ENCODE measurements at places on chromosomes 7 and 10.

GRCh38 chr10:121662945-121663917 lies 65.0 kb upstream of the FGFR2 start:
- peak; percentile 50 for DNase-seq

- no peak for DNase-seq
Observed at GRCh38 chr7:88226886-88227516, 7.2 kb upstream of the SRI start.

GRCh38 chr7:106127984-106128780 lies 16.1 kb upstream of the SYPL1 start:
- DNase-seq, result no peak

DNA sequence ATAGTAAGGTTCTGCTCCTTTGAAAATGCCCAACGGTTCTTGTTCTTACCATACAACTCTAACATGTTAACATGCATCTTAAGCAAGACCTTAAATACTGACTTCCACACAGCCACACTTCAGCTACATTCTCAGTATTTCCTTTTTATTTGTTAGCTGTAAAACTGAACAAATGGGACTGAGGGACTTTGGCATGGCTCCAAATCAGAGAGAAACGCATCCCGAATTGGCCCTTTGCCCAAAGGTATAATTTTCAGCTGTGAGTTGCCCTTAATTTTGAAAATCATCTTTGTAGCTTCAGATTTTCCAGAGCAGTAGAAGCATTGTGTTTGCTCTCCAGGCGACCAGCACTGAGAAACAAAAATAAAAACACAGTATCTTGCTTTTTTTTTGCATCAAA lies 56.4 kb downstream of the NEUROD6 start:
- no peak for DNase-seq

DNA sequence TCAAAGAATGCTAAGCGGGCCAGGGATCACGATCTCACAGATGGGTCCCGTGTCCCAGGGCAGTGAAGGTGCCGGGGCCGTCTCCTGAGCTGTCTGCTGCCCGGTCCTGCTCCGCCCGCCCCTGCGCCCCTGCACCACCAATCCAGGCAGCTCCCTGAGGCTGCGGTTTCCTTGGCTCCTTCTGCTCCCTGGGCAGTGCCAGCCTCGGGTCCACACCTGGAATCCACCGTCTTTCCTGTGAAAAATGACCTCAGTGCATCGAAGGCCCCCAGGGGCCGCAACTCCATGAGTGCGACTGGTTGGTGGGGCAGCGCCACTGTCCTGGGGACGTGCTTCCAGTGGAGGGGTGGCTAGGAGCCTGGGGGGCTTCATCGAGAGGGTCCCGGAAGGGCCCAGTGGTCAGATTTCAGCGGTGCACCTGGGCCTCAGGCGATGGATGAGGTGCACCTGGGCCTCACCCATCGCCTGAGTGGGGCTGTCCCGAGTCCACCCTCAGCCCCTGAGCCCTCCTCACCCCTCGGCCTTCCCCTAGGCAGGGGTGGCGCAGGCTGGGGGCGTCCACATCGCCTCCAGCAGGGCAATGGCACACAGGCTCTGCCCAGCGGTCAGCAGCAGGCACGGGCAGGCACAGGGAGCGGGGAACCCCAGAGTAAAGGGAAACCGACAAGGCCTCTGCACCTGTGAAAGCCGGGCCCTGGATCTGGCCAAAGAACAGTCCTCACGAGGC lies 27.2 kb downstream of the ADGRA1 start:
- DNase-seq, result no peak

GRCh38 chr7:74356589-74357315 lies 67.5 kb downstream of the CLIP2 start:
- DNase-seq, result no peak

- no peak for DNase-seq
Observed at GRCh38 chr7:118182593-118183427, 1.2 kb upstream of the LSM8 start.

GRCh38 chr7:145143685-145144084 lies 307.8 kb upstream of the TPK1 start:
- DNase-seq, result peak; percentile 80

- no peak for DNase-seq
Observed at GRCh38 chr10:10482613-10483012, 535.1 kb upstream of the CELF2 start.

DNA sequence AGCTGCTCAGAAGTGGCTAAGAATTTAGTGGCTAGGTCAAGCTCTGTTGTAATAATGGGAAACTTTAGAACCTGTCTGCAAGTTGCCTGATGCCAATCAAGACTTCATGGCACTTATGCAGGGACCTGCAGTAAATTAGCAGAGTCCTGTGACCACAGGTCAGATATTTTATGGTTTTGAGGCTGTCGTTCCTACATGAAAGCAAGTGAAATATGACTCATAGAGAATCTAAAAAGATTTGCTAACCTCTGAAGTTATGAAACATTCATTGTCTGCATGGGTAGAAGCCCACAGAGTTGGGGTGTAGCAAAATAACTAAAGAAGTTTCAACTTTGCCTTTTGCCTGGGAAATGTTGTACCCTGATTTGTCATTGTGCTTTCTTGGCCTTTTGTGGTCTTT lies 32.3 kb downstream of the SLC39A12 start:
- no peak for DNase-seq

- no peak for DNase-seq
Observed at GRCh38 chr10:103776878-103777591, 78.3 kb downstream of the SH3PXD2A start.

- DNase-seq, result no peak
Observed at GRCh38 chr7:130201796-130202195, 3.4 kb downstream of the TMEM209 start.

GRCh38 chr7:114466917-114467316 lies 52.3 kb downstream of the FOXP2 start:
- peak; percentile 15 for DNase-seq

- no peak for DNase-seq
Observed at GRCh38 chr10:505419-505818, 184.0 kb downstream of the DIP2C start.

DNA sequence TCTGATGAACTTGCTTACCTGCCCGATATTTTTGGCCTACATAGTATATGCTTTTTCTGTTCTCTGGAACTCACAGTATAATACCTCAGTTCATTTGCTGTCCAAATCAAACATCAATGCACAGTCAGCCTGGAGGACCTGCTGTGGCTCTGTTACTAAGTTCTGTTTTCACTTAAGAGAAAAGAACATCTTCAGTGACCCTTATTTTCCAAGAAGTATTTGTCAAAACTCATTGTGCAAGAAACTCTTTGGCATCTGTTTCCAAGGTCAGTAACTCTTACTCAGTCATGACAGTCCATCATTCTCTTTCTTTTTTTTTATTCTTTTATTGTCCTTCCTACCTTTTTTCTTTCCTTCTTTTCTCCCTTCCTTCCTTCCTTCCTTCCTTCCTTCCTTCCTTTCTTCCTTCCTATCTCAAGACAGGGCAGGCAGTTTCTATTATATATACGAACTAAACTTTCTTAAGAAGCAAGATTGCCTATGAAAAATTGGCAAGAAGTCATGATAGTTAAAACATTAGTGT lies 37.8 kb upstream of the SEM1 start:
- no peak for DNase-seq

Measured in lung (tissue), 17 donors.